ENCODE measurements at places on chromosomes 7 and 10.

DNA sequence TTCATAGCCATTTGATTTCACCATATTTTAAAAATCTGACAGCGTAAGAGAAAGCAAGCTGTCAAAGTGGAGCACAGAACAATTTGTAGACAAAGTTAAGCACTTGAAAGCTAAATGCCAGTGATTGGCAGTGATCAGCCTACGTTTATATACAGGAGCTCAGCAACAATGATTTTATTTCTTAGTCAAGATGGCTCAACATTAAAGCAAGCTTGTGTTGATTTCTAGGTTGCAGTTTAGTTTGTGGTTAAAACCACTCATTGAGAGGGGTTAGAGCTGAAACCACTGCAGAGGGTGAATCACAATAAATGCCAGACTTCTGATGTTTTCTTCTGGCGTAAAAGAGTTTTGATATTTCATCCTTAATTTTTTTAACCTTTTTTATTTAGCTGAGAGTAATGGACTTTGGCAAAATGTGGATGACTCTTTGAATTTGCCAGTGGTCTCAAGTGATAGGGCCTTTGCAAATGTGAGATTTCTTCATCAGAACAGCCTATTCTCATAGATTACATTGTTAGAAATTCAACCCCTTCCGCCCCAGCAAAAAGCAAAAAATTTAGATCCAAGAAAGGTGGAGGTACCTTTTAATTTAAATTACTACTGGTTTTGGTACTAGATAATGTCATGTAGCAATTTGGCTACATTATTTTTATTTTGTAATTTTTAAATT, 73.8 kb downstream of the SHOC2 start:
- no peak for DNase-seq

GRCh38 chr10:16999665-17000451, 129.8 kb downstream of the CUBN start:
- DNase-seq: no peak

- DNase-seq: no peak
Observed at GRCh38 chr7:52826515-52827265, 208.7 kb upstream of the POM121L12 start.

- no peak for DNase-seq
Observed at GRCh38 chr7:134248196-134248595, 68.5 kb downstream of the SLC35B4 start.

DNA sequence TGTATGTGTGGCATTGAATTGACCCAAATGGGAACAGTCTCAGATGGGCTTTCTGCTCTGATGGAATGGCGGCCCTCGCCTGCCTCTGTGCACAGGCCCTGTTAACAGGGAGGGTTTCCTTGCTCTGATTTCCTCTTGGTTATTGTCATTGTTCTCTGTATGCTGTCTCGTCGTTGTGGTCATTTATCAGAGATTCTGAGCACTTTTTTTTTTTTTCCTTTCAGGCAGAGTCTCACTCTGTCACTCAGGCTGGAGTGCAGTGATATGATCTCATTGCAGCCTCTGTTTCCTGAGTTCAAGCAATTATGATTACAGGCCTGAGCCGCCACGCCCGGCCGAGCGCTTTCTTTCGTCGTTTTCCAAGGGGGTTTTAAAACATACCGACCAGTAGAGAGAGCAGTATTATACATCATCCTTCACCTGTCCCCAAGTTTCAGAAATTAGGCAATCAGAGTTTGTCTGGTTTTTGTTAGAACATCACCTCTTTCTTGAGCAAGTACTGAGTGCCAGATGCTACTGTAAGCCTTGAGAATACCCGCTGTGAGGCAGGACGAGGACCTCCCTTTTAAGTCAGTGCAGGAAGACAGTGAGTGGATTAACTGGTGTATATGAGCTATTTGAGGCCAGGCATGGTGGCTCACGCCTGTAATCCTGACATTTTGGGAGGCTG, 6.5 kb downstream of the CHST12 start:
- DNase-seq: no peak

DNA sequence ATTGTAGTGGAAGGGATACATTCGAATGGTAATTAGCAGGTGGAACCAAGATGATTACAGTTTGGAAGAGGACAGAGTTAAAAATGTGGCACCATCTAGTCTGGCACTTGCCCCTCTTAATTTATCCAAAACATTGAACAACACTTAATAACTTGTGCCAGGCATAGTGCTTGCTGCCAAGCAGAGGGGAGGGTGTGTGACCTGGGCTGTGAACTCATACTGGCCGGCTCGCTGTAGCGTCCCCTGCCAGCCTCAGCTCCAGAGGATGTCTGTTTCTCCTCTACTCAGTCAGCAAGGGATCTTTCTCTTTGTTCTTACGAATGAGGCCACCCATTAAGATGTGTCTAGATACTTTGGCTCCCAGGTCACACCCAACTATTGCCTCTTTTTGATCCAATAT, 179.4 kb upstream of the INHBA start:
- no peak for DNase-seq

- DNase-seq: no peak
Observed at GRCh38 chr7:27162561-27163287, 2.6 kb downstream of the HOXA9 start.

DNA sequence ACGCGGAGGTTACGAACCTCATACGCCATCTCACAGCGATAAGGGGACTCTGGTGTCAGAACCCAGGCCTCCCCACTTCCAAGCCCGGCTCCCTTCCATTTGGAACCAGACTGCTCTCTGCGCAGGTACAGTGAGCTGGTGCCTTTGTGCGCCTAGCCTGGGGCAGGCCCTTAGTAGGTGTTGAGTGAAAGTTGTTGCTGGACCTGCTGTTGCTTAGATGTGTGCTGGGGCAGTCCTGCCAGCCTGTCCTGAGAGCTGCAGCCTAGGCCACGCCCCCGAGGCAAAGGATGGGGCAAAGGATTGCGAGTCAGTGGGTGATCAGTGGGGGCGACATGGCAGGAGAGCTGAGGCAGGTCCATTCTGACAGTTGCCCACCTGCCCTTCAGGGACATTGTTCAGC, 72.5 kb upstream of the BTBD16 start:
- no peak for DNase-seq

GRCh38 chr10:31034098-31034909, 2.6 kb upstream of the ZNF438 start:
- no peak for DNase-seq

DNA sequence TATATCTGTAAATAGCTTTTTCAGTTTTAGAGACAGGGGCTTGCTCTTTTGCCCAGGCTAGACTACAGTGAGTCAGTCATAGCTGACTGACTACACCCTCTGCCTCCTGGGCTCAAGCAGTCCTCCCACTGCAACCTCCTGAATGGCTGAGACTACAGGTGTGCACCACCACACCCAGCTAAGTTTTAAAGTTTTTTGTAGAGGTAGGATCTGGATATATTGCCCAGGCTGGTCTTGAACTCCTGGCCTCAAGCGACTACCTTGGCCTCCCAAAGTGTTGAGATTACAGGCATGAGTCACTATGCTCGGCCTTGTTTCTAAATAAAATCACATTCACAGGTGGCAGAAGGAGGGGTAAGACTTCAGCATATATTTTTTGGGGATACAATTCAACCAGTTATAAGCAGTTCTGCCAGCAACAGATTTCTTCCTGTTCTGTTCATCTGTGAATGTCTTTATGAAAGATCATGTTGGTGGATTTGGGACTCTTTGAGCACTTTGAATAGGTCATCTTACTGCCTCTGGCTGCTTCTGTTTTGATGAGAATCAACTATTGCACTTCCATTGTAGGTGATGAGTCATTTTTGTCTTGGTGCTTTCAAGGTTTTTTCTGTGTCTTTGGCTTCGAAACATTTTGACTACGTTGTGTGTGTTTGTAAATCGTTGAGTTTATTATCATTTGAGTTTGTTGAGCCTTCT, 15.7 kb downstream of the RBM33 start:
- DNase-seq: no peak

DNA sequence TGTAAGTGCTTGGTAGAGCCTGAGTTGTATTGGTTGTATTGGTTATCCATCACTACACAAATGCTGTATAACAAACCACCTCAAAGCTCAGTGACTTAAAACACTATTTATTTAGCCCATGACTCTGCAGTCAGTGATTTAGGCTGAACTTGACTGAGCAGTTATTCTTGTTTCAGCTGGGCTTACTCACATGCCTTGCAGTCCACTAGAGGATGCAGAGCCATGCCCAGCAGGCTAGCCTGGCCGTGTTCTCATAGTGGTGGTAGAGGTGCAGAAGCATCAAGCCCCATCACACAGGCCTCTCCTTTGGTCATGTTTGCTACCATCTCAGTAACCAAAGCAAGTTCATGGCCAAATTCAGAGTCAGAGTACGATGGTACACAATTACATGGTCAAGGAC, 43.9 kb downstream of the LUC7L2 start:
- no peak for DNase-seq

DNA sequence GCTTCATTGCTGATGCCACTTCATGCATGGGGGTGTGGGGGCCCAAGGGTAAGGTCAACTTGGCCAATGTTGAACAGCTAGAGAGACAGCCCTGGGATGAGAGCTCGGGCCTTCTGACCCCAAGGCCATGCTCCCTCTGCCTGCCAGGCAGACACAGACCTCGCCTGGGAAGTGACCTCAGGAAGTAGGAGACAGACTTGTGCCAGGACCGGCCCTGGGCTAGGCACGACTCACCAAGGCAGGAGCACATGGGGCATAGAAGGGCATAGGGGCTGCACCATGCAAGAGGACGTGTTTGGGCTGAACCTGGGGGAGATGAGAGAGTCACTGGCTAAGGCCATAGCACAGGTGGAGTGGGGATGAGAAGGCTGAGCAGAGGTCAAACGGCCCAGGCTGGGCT, 27.1 kb downstream of the ZCCHC24 start:
- no peak for DNase-seq

DNA sequence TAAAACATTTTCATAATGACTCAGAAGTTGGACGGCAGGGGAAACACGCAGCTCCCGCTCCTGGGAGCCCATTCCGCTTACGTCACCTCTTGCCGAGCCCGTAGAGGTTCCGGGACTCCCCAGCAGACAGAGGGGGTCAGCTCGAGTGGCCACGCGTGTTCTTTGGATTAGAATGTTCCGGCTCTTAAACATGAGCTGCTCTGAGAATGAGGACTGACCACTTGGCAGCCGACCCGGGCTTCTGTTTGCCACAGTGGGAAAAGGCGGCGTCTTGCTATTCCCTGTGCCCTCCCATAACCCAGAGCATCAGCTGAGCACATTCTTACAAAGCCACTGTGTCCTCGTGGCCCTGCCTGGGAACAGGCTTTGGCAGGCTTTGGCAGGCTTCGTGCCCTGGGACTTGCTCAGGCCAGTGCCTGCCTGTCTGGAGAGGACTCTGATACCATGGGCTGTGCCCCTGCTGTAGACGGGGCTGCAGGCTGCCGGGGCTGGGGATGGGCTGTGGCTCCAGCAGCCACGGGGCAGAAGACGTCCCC, 40.1 kb downstream of the PFKP start:
- no peak for DNase-seq

- DNase-seq: no peak
Observed at GRCh38 chr10:79145174-79145483, 76.4 kb downstream of the ZMIZ1 start.

DNA sequence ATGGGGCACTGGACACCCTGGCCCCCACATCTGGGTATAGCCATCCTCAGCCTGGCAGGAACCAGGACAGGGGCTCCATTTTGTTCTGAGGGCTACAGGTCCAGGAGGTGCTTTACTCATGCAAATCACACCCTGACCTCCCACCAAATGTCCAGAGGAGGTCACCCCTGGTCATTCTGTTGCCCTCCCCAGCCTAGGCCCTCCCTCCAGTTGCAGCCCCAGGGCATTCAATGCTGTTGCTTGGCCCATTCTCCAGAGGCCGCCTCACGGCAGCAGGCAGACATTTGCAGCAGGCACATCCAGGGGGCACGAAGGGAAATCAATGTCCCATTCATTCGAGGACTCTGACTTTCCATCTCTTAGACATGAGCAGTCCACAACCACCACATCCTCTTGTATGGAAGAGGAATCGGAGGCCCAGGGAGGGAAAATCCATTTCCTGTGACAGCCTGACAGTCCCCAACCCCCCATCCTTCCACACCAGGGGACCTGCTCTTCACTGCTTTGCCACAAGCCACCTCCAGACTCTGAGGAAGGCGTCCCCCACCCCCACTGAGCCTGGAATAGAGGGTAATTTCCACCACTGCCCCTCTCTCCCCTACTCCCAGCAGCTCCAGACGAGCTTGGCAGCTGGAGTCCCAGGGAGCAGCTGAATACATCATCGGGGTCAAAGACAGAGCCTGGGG, 76.2 kb upstream of the UNC5B start:
- no peak for DNase-seq

DNA sequence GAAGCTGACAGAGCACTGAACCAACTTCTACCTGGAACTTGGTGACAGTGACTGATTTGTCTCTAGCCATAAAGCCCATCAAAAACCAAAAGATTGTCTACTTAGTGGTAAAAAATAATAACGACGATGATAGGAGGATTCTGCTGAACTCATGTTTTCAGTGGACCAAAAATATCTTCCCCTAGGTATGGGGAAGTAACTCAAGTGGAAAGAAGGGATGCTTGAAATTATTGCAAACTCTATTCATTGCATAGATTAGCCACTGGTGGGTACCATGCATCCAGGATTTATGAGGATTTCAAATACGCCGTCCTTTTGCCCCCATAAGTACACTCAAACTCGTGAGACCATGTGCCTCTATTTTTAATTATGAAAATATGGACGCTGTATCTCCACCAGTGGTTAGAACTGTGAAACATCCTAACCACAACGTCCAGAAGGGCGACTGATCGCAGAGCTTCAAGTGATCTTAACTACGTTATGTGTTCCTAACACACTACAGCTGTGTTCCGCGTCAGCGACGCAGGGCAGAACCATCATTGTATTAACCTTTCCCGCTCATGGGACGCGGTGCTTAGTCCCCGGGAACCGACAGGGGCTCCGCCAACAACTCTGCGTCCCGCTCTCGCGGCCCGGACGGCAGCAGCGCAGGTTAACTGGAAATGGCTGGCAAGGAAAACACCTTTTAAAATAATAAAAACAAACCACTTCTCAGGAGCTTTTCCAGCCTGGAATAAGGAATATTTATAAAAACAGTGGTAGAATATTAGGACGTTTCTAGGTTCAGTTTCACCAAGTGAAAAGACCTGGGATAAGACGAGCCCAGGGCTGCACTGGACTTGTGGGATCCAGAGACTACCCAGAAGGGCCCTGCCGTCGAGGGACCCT, 776 bp downstream of the PEX1 start:
- no peak for DNase-seq

DNA sequence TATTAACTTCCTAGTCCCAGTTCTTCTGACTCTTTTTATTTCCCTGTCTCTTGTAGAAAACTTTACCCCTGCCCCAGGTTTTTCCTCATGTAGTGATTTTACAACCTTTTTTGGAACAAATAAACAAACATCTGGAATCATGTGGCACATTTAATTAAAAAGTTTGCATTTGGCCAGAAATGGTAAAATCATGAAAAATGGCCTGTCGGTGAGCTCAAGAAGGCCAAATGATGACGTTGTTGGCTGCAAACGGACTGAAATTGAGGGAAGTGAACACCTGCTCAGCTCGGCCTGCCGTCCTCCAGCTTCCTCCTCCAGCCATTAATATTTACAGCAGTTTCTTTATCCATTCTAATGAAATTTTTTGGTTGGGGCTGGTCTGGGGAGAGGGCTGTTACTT, 902.8 kb downstream of the LRMDA start:
- DNase-seq: peak; percentile 80

DNA sequence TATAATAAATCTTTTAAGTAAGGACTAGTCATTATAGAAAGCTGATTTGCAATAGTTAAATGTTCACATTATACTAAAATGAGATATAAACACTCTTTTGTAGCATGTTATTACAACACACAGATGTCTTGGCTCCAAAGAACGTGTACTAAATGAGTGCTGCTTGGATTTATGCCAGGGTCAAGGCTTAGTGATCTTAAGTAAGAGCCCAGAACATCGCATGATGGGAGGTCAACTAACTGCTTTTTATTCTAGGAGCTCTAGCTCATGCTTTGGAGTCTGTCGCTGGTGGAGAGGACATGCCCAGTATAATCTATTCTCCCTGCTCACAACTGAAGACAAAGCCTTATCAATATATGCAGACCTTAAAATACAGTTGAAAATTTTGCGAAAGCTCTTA, 315.1 kb downstream of the BBS9 start:
- DNase-seq: peak; percentile 19

All from NCI-H446 (cell line).